ENCODE measurements at places on chromosomes 16 and 17.

- DNase-seq: no peak
Observed at GRCh38 chr17:4712526-4712925, 2.1 kb downstream of the ARRB2 start.

DNA sequence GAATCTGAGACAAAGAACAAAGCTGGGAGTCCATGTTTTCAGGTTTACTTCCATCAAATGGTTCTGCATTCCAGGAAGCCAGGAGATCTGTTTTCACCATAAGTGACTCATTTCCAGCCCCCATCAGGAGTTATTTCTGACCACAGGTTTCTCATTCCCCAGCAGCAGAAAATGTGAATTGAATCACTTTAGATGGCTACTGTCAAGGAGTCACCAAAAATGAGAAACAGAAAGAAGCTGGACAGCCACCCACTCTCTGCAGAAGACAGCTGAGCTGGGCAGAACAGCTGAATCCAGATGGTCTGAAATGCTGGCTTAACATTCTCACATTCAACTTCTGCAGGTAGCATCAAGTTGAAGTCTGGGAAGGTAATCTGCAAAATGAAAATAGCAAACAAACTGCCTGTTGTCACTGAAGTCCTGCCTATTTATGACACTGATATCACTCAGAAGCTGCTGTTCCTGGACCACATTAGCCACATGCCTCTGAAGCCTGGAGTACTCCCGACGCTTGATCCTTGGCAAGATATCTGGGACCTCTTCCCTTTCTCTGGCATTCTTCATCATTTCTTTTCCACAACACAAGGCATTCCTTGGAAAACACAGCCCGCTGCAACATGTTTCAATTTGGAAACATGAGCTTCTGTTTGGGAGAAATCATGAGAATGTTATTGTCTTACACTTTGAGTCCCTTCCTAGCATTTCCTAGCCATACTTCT is 15.3 kb downstream of the CCL11 start:
- peak; percentile 49 for DNase-seq

DNA sequence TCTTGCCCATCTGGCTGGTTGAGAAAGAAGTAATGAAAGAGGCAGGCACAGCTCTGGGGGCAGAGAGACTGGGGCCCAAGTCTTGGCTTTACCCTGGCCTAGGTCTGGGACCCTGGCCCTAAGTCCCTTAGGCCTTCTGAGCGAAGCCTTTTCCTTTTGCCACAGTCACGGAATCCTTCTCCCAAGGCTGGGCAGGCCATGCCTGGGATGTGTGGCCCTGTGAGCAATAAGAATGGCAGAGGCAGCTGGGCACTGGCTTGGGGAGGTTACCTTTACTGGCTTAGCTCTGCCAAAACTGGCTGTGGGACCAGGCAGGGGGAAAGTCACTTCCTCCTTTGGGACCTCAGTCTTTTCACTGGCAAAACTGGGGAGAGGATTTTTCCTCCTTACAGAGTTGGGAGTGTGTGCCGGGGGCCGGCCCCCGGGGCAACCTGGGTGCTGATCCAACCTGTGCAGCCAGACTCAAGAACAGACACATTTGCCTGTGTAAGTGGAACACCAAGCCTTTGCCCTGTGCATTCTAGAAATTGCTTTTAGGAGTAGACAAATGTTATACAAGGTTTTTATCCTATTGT is 12.9 kb downstream of the FOXF1 start:
- no peak for DNase-seq

GRCh38 chr16:73013974-73014373 is 34.0 kb downstream of the ZFHX3 start:
- no peak for DNase-seq

- no peak for DNase-seq
Observed at GRCh38 chr17:42273474-42274252, 2.5 kb downstream of the STAT5B start.

Data from RCC 7860 (cell line).